ENCODE measurements at places on chromosomes 3 and 15. TPM values are rescaled to one million over a fixed set of nuclear protein-coding genes. Genes with fewer than 3 reads are reported as not detected.

The FBXL2 gene
- polyA plus RNA-seq, result not detected

The CCNB2 gene
- 0.31 TPM for polyA plus RNA-seq

The ABHD17C gene
- 0.48 TPM for polyA plus RNA-seq

The MME gene
- polyA plus RNA-seq, result 0.73 TPM

The MAPK6 gene
- polyA plus RNA-seq, result 8.6 TPM

The NEK10 gene
- not detected for polyA plus RNA-seq

The QRICH1 gene
- 150 TPM for polyA plus RNA-seq

The ISLR gene
- not detected for polyA plus RNA-seq

The KLF15 gene
- not detected for polyA plus RNA-seq

The FAM162A gene
- 24.2 TPM for polyA plus RNA-seq

The DCP1A gene
- polyA plus RNA-seq, result 19.3 TPM

The HRH1 gene
- 0.08 TPM for polyA plus RNA-seq

The CNTN3 gene
- not detected for polyA plus RNA-seq

The ACSBG1 gene
- polyA plus RNA-seq, result not detected

The SRGAP3 gene
- polyA plus RNA-seq, result 0.87 TPM

The AGTR1 gene
- not detected for polyA plus RNA-seq

The TMA7 gene
- 478 TPM for polyA plus RNA-seq

The EPHB1 gene
- polyA plus RNA-seq, result 0.55 TPM

The PLCB2 gene
- 56.5 TPM for polyA plus RNA-seq

The CPA3 gene
- polyA plus RNA-seq, result not detected

The COPG1 gene
- 94.5 TPM for polyA plus RNA-seq

The ANKRD34C gene
- polyA plus RNA-seq, result not detected

The ALDH1L1 gene
- polyA plus RNA-seq, result not detected

The GOLGA8G gene
- not detected for polyA plus RNA-seq

The BTBD1 gene
- 11.2 TPM for polyA plus RNA-seq

The GP5 gene
- polyA plus RNA-seq, result not detected

The B2M gene
- 28,259 TPM for polyA plus RNA-seq

The GOLGA8M gene
- polyA plus RNA-seq, result not detected

The PPM1M gene
- 102 TPM for polyA plus RNA-seq

The CTXN2 gene
- not detected for polyA plus RNA-seq

The VIPR1 gene
- 16.0 TPM for polyA plus RNA-seq
